CD14-positive monocyte (primary cell): ENCODE measurements at places on chromosomes 11 and 22.

GRCh38 chr11:60842668-60843600 is 1.0 kb downstream of the CCDC86 start:
- DNase-seq = no peak

DNA sequence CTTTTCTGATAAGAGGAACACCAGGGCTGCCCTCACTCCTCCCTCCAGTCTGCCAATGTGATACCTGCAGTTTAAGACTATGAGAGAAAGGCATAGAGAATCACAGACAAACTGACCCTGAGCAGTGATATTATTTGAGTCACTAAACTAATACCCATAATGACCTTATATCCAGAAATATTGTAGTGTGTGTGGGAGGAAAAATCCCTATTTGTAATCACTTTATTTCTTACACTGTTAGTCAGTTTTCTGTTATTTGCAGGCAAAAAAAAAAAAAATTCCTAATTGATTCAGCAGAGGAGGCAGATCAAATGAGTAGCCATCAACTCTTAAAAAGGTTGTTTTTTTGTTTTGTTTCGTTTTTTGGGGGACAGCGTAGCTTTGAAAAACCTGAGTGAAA is 82.5 kb downstream of the MAML2 start:
- no peak for DNase-seq

- DNase-seq = no peak
Measured at GRCh38 chr11:12094872-12095800, 15.3 kb upstream of the MICAL2 start.

DNA sequence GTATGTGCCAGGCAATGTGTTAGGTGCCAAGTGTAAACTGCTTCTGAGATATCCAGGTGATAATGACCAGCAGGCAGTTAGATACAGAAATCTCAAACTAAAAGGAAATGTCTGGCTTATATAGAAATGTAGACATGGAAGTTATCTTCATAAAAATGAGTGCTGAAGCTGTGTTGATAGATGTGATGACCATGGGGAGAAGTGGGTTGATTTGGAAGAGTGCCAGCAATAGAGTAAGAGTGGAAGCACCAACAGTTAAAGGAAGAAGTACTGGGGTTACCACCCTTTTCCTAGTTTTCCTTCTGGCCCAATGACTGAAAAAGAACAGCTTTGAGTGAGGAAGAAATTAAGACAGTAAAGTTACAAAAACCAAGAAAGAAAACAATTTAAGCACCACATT is 68.5 kb downstream of the C2CD3 start:
- no peak for DNase-seq

GRCh38 chr22:23402275-23403151 is 177.6 kb downstream of the IGLL1 start:
- DNase-seq = no peak

GRCh38 chr11:64559351-64560138 is 31.5 kb upstream of the SLC22A12 start:
- no peak for DNase-seq

DNA sequence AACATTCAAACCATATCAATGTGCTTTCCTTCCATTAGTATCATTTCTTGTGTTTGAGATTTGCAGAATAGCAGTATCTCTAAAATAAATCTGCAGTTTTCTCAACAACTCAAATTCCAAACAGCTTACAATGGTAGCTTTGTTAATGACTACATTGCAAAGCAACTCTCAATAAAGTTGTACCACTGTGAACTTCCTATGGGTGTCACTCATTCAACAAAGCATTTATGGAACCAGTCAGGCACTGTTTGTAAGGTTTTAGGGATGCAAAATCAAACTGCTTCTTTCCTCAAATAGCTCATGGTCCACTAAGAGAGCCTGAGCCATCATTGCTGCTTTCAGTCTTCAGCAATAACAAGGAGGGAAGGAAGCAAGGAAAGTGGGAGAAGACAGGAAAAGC is 91.0 kb downstream of the CCDC83 start:
- no peak for DNase-seq

GRCh38 chr11:108501396-108501795 is 3.2 kb upstream of the POGLUT3 start:
- no peak for DNase-seq

DNA sequence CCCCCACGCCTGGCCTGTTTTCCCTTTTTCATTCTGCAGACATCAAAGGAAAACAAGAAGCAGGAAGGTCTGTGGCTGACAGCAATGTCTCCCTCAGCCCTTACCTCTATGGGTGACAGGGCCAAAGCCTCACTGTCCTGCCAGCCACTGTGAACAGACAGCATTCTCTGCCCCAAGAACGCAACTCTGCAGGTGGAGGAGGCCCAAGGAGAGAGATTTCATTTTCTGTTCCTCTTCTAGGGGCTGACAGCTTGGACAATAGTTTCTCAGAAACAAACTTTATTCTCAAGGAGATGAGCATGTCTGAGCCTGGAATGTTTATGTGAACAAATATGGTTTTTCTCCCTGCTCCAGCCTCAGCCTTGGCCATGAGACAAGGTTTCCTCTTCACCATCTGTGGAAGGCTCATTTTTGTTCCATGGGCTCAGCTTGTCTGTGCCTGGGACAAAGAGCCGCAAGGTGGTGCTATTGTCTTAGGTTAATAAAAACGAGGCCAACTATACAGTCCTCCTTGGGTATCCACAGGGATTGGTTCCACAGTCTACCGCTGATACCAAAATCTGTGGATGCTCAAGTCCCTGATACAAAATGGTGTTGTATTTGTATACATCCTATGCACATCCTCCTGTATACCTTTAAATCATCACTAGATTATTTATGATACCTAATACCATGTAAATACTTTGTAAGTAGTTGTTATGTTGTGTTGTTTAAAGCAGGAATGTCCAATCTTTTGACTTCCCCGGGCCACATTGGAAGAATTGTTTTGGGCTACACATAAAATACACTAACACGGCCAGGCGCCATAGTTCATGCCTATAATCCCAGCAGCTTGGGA is 5.8 kb downstream of the PIWIL3 start:
- peak; percentile 10 for DNase-seq

GRCh38 chr11:75725547-75726320 is 8.1 kb downstream of the MOGAT2 start:
- DNase-seq = no peak

GRCh38 chr11:43035086-43035485 is 276.7 kb upstream of the API5 start:
- DNase-seq = no peak

DNA sequence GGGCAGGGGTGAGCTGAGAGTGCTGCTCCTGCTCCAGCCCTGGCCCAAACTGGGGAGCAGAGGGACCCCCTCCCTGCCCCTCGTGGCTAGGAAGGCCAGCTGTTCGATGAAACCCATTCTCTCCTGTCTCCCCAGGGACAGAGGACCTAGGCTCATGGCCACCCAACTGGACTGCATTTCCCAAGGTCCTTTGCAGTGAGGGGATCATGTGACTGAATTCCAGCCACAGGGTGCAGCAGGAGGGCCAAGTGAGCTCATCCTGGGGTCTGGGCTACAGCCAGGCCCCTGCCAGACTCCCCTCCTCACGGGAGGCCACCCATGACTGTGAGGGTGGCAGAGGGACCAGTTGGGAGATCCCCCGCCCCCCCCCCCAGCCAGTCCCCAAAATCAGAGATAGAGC is 777.6 kb downstream of the TBC1D22A start:
- DNase-seq = no peak

- no peak for DNase-seq
Measured at GRCh38 chr11:23570828-23571227, 710.6 kb upstream of the CCDC179 start.

GRCh38 chr11:17552392-17553248 is 5.6 kb downstream of the OTOG start:
- DNase-seq = no peak

GRCh38 chr22:37001826-37002225 is 17.4 kb downstream of the TST start:
- DNase-seq = no peak

DNA sequence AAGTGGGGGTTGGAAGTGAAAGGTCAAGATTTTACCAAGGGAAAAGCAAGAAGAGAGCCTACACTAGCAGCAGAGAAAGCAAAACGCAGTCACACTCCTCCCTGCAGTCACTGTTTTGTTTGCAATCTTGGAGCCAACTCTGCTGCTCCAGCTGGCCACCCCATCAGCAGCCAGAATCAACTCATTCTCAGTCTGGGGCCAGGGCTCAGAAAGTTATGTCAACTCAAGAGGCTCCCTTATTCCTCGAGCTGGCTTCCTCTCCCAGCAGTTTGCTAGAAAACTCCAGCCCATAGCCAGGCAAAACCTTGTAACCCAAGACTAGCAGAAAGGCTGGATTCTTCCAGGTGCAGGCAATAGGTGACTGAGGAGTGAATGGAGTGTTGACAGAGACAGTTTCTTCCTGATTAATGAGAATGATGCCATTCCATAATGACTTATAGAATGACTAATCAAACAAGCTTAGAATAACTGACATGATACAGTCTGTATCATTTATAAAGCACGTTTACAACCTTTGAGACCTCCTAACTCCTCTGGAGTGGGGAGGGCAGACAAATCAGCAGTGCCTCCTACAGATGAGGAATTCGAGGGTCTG is 53.4 kb downstream of the P4HA3 start:
- DNase-seq = no peak

DNA sequence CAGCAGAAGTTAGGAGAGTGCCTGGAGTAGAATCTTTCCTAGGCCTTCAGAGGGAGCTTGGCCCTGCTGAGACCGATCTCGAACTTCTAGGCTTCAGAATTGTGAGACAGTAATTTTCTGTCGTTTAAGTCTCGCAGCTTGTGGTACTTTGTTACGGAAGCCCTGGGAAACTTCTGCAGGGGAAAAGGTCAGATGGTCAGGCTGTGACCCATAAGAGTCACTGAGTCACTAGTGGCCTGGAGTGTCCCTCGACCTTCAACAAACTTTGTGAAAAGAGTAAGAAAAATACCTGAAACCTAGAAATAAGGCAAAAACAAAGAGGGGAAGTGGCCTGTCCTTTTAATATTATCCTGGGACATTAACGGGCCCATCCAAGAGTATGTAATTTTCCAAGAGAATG is 34.6 kb downstream of the CSNK2A3 start:
- DNase-seq = no peak

DNA sequence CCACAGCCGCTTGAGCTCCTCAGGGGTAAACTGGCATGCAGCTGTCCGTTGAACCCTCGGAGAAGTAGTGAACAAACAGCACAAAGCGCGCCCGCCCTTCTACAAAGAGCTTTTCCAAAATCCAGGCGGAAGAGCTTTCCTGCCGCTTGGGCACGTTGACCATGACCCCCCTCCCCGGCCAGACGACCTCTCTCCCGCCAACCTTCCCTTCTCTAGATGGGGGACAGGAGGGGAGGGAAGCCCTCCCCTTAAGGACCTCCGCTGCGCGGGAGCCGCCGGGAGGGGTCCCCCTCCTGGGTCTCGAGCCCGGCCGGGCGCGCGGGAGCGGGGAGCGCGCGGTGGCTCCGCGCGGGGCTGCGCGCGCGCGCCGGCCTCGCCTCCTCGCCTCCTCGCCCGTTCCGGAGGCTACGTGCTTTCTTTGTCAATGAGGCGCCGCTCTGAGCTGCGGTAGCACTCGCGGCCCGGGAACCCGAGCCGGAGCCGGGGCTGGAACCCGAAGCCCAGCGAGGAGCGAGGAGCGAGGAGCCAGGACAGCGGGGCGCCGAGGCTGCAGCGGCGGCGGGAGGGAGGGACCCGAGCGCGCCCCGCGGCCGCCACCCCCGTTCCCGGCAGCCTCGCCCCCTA is 118.6 kb downstream of the HIPK3 start:
- no peak for DNase-seq

DNA sequence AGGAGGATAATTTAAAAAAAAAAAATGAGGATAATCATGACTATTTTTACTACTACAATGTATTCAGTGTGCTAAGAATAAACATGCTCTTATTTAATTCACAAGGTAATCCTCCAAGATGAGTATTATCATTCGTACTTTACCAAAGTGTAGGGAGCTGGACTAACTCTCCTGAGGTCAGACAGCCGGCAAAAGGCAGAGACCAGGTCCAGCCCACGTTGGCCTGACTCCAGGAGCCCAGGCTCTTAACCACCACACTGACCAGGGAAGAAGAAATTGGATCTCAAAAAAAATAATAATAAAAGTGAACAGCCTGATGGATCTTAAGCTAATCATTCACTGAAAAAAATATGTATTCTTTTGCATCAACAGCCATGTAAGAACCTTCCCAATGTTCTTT is 25.2 kb downstream of the PLAAT3 start:
- no peak for DNase-seq

- DNase-seq = no peak
Measured at GRCh38 chr11:69418576-69419296, 62.7 kb upstream of the LINC01488 start.

DNA sequence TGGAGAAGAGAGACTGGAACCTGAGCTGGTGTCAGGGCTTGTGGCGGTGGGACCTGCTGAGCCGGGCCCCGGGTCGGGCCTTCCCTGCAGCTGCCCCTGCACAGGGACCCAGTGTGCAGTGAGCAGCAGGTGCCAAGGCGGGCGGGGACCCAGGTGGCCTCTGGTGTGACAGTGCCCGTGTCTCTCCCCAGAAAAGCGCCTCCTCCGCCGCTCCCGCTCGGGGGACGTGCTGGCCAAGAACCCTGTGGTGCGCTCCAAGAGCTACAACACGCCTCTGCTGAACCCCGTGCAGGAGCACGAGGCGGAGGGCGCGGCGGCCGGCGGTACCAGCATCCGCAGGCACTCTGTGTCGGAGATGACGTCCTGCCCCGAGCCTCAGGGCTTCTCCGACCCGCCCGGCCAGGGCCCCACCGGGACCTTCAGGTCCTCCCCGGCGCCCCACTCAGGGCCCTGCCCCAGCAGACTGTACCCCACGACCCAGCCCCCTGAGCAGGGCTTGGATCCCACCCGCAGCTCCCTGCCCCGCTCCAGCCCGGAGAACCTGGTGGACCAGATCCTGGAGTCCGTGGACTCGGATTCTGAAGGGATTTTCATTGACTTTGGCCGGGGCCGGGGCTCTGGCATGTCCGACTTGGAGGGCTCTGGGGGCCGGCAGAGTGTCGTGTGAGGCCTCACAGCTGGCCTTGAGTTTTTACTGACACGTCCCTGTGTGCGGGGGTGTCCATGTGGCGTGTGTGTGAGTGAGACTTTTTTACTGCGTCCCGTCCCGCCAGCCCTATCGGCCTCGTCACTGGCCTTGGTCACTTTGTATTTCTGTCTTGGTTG is 15.6 kb upstream of the ARHGAP8 start:
- DNase-seq = no peak

DNA sequence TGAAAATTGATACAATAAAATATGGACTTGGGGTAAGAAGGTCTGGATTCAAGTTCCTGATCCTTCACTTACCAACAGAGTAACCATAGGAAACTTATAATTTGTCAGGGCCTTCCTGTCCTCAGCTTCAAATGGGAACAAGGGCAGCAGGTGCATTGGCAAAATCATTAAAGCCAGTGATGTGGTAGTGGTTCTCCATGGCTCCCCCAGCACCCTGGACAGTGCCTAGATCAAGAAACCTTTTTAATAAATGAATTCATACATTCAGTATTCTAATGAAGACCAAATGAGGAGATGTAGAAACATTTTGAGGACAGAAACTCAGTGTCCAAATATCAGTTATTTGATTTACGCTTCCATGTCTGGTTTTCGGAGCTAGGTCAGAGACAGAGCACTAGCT is 51.1 kb downstream of the SPATA19 start:
- DNase-seq = no peak

GRCh38 chr11:115996808-115997188 is 492.6 kb upstream of the CADM1 start:
- DNase-seq = no peak
